Stimulated activated CD8-positive, alpha-beta memory T cell treated with anti-CD3 and anti-CD28 coated beads, Interleukin-7, amount 100 ng/mL, for 1 hour (primary cell): ENCODE measurements at places on chromosomes 7 and 10.

DNA sequence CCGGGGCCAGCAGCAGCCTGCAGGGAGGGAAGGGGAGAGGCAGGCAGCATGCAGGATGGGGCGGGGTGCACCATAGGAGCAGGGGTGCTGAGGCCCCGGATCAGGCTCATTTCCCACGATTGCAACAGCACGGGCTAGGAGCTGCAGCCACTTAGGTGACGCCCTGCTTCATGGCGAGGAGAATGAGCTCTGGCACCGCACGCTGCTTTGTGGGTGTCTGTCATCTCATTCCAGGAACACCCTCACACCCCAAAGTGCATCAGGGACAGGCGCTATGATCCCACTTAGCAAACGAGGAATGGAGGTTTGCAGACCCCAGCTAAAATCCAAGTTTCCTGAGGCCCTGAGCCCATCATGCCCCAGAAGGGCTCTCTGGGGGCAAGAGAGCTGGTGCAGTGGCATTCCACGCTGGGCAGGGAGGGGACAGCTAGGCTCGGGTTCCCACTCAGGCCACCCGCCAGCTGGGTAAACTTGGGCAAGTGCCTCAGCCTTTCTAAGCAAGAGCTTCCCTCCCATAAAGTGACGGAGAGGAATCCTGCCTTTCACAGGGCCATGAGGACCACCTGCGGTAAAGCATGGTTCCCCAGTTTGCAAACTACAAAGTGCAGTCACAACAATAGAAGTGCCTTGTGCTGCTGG, 9.3 kb downstream of the KCNH2 start:
- DNase-seq, result no peak

DNA sequence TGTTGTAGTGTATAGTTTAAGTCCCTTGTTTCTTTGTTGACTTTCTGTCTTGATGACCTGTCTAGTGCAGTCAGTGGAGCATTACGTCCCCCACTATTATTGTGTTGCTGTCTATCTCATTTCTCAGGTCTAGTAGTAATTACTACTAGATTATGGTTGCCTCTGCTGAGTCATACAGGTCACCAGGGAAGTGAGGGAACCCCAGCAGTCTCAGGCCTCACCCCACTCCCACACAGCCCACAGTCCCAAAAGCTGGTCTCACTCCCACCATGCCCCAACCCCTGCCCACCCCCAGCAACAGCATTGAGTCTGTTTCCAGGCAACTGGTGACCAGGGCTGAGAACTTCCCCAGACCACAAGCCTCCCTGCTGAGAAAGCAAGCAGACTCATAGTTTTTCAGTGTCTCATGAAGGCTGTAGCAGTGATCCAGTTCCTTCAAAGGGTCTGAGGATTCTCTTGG, 88.0 kb downstream of the PLXDC2 start:
- no peak for DNase-seq

DNA sequence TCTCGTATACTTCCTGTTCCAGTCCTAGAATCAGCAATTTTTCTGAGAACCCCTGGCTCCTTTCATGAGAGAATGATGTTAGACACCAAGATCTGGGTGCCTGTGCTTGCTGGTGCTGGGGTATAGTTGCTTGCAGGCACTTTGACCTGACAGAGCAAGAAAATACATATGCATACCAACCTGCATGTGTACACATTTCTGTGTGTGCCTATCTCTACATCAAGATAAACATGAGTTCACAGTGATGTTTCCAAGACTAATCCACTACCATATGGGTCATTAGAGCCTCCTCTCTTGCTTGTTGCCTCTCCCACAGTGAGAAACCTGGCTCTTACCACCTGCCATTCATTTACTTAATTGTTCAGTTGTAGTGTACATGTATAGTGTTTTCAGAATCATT, 229.1 kb upstream of the IGFBP3 start:
- DNase-seq, result no peak

DNA sequence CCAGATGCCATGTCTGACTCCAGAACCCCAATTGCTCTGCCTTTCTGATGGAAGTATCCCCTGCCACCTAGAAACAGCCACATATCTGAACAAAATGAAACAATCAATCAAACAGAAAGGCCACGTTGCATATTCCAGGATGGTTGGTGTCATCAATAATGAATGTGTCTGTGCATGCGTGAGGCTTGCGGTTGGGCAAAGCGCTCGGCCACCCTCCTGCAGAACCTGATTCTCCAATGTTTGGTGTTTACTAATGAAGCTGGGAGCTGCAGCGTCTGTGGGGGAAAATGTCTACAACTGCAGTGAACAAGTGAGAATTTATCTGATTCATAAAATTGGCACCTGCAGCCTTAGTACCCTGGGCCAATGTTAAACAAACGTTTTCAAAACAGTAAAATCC, 121.2 kb upstream of the ADARB2 start:
- no peak for DNase-seq

DNA sequence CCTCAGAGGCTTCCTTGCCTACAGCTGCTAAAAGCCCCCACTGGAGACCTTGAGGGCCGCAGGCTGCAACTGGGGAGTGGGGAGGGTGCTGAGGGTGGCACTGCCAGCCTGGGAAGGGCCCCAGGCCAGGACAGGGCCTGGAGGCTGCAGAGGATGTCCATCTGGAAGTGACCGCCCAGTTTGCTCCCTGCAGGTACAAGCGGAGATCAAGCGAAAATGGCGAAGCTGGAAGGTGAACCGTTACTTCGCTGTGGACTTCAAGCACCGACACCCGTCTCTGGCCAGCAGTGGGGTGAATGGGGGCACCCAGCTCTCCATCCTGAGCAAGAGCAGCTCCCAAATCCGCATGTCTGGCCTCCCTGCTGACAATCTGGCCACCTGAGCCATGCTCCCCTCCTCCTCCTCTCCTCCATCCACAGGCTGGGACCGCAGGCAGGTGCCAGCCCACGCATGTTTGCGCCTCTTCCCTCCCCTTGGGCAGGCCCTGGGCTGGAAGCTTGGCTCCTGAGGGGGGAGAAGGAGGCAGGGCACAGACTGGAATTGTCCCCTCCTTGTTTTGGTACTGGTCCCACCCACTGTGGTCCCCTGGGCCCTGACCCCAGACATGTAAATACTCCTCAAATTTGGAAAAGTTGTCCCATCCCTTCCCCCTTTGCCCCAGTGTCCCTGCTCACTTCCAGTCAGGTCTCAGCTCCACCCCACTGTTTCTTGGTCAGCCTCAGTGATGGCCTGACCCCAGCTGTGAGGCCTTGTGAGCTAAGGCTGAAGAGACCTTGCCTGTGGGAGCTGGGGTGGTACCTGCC, 54.4 kb downstream of the ADCYAP1R1 start:
- no peak for DNase-seq

GRCh38 chr7:106220307-106220706, 64.5 kb downstream of the NAMPT start:
- no peak for DNase-seq

- no peak for DNase-seq
Measured at GRCh38 chr10:12179606-12180170, 16.0 kb downstream of the NUDT5 start.

DNA sequence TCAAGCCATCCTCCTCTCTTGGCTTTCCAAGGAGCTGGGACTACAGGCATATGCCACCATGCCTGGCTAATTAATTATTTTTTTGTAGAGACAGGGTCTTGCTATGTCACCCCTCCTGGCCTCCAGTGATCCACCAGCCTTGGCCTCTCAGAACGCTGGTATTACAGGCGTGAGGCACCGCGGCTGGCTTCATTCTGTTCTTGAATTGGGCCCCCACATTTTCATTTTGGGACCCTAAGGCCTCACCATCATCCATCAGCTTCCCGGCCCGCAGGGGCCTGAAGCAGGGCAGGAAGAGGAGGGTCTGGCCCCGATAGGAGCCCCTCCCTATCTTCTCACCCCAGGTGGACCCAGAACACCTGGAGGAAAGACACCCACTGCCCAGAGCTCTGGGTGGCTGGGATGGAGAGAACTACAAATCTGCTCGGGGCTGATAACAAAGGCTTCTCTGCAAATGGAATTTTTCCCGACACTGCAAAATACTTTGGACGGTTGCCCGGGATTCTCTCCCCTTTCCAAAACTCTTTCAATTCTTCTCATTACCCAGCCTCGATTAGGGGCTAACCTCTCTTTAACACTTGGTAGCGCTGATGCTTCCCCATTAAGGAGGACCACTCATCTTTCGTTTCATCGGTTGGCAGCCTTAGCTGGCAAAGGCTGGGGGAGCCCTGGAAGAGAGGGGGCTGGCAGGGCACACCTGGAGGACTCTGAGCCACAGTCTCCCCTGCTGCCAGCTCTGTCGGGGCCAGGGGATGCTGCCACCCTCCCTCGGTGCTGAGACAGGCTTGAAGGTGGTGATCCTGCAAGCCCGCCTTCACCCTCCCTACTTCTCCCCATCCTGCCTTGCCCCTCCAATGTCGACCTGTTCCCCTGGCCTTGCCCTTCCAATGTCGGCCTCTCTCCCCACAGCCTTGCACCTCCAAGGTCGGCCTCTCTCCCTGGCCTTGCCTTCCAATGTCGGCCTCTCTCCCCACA, 81.0 kb upstream of the GNA12 start:
- no peak for DNase-seq

DNA sequence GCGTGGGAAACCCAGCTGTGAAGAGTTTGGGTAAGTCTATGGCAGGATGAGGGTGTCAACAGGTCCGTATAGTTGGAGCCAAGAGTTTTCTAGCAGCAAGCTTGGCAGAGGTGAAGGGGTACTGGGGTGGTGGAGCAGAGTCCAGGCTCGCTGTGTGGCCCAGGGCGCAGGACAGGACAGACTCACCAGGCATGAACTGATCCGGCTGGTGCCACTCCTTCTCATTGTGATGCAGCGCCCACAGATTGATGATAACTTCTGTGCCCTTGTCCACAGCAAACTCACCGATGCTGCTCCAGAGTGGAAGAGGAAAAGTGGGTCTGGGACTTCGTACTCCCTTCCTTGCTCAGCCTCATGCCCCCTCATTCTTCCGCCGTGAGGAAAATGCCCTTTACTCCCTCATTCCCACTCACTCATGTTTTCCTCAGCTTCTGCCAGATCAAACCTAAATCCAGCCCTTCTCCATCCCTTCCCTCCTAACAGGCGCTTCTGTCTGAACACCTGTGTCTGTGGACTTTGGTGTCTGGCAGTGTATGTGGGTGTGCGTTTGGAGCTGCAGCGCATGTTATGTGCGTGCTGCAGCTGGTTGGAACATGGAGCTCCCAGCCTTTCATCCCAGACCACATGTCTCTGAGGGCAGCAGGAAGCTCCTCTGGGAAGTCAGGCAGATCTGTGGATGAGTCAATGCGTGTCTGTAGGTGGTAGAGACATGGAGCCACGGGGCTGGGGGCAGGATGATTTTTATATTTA, 5.7 kb downstream of the CYP17A1 start:
- no peak for DNase-seq

DNA sequence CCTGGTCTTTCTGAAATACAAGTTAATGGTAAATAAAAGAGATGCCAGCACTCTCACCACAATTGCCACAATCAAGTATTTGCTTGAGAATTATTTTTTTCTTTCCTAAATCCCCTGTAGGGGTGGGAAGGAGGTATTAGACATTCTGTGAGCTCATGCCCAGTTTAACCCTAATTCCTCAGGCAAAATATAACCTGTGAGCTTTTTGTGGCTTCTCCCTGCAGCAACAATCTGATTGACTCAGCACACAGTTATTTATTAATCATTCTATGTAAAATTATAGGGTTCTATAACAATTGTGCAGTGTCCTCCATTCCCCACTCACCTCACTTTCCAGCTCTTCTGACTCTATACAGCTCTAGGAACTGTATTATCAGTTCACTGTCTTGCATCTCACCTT, 66.3 kb downstream of the GLI3 start:
- DNase-seq, result no peak

DNA sequence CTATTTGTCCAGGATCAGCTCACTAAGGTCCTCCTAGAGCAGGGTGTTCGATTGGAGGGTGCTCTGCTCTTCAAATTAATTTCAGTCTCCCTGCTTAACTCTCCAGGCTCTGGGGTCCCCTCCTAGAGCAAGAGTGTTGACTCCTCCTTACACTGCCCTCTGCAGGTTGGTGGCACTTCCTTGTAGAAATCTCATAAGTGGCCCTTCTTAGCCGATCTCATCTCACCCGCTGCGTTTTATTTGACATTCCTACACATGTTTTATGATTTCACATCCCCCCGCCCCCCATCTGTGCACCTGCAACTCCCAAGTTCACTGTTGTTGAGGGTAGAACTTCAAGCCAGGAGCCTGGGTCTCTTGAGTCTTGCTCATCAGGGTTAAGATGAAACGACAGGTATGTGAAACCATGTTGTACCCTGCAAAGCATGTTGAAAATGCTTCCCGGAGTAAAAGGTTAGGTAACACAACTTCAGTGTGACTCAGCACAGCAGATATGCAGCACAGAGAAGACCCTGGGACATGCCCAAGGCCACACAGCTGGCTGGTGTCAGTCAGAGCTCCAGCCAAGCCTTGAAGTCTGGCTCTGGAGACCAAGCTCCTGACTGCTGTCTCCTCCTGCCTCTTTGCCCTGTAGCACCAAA, 171.2 kb downstream of the PRKAG2 start:
- DNase-seq, result no peak

GRCh38 chr7:18455606-18456005, 39.9 kb upstream of the HDAC9 start:
- no peak for DNase-seq

DNA sequence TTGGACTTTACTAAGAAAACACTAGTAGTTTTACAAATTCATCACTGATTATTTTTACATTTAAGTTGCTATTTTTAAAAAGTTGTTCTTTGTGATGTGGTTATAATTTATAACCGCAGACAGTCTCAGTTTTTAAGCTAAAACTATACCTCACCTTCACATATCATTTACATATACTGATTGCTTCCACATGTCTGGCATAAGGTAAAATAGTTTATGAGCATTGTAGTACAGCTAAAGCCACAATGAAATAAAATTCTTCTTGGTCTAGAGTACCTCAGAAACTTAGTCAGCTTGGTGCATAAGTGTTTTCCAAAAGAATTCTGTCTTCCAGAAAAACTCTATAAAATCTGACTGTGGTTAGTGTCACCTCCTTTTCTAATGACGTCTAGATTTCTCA, 13.0 kb downstream of the SEMA3A start:
- DNase-seq, result no peak

DNA sequence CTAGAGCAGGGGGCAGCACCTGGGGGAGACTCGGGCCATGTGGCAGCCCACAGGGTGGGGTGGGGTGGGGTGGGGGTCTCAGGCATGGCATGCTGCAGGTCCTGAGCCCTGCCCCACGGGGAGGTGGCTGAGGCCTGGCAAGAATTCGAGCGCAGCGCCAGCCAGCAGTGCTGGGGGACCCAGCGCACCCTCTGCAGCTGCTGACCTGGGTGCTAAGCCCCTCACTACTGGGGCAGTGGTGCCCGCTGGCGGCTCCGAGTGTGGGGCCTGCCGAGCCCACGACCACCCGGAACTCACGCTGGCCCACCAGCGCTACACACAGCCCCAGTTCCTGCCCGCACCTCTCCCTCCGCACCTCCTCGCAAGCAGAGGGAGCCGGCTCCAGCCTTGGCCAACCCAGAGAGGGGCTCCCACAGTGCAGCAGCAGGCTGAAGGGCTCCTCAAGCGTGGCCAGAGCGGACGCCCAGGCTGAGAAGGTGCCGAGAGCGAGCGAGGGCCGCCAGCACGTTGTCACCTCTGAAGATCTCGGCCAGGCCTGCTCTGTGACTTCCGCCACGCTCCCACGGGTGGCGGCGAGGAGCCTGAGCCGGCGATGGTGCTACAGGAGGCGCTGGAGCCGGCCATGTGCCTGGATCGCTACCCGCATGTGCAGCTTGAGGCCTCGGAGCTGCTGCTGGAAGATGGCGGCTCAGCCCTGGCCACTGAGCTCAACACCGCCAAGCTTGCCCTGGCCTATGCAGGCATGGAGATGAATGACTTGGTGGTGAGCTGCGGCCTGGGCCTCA, 145.1 kb upstream of the C7orf33 start:
- DNase-seq, result no peak

GRCh38 chr7:22700559-22701002, 26.4 kb upstream of the IL6 start:
- no peak for DNase-seq

- no peak for DNase-seq
Measured at GRCh38 chr7:157739031-157739430, 402.2 kb downstream of the DNAJB6 start.

GRCh38 chr10:14384915-14385314, 54.2 kb upstream of the FRMD4A start:
- no peak for DNase-seq
